Stimulated activated CD4-positive, alpha-beta T cell treated with anti-CD3 and anti-CD28 coated beads, Interleukin-1b, Interleukin-23, amount 100 ng/mL, for 48 hours (primary cell): ENCODE measurements at places on chromosomes 5 and 9.

GRCh38 chr5:2749514-2750025 lies 1.9 kb downstream of the IRX2 start:
- no peak for DNase-seq

DNA sequence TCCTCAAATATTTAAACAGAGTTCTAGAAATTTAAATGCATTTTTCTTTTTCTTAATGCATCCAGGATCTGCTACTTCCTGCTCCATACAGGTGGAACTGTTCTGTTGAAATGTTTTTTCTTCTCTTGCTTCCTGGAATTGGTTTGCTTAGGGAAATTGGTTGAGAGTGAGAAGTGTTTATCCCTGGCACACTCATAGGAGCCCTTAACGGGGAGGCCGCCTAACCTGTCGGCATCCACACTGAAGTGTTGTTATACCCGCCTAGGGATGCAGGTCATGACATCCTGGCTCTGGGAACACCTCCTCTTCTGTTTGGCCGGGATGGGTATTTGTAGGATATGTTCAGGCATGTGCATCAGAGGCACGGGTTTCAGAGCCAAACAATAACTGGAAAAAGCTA lies 239.7 kb downstream of the GADD45G start:
- no peak for DNase-seq

- no peak for DNase-seq
Observed at GRCh38 chr5:32471784-32472183, 27.2 kb upstream of the ZFR start.

DNA sequence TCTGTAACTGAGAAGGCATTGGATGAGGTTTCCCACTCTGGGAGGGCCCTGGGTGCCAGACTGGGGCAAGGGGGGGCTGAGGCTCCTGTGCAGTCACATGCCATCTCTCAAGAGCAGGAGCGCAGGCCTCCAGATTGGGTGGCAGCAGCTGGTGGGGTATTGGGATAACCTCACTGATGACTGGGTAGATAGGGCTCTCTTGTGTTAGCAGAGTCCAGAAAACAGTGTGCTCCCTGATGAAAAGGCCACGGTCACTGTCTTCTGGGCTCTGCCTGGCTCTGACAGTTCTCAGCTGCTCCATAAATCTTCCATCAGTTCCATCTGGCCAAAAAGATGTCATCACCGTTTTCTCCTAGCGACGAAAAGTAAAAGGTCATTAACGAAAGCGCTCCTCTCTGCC lies 21.8 kb upstream of the NKX2-5 start:
- no peak for DNase-seq

DNA sequence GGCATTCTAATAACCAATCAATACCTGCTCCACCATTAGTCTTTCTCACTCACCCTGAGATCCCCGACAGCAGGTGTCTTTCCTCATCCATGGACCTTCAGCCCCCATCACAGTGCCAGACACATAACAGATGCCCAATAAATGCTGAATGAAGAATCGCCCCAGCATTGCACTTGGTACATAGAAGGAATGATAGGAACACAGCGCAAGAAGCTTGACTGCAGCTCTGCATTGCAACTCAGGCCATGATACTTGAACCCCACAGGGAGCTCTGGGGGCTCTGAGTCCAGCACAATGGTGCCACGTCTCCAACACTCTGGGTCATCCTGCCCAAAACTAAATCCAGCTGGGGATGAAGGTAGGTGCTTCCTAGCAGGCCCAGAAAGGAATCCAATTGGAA lies 355.0 kb upstream of the SLC30A5 start:
- DNase-seq: no peak

- DNase-seq: no peak
Observed at GRCh38 chr5:178455480-178455835, 134.7 kb downstream of the COL23A1 start.

- no peak for DNase-seq
Observed at GRCh38 chr5:33513462-33514185, 72.9 kb downstream of the TARS1 start.

- no peak for DNase-seq
Observed at GRCh38 chr5:149611326-149611725, 30.0 kb downstream of the ARHGEF37 start.

DNA sequence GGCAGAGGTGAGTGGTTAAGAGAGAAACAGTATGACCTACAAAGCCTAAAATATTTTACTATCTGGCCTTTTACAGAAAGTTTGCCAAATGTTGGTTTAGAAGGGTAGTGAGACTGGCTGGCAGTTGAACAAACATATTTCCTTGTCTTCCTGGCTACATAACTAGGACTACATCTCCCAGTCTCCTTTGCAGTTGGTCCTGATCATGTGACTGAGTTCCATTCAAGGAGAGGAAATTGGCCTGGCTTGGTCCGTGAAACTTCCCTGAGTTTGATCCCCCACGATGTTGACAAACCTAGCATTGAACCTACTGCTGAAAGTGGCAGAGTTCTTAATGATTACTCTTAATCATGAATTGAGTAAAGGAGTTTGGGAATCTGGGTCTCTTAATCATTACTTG lies 280.8 kb downstream of the SLIT3 start:
- DNase-seq: no peak

DNA sequence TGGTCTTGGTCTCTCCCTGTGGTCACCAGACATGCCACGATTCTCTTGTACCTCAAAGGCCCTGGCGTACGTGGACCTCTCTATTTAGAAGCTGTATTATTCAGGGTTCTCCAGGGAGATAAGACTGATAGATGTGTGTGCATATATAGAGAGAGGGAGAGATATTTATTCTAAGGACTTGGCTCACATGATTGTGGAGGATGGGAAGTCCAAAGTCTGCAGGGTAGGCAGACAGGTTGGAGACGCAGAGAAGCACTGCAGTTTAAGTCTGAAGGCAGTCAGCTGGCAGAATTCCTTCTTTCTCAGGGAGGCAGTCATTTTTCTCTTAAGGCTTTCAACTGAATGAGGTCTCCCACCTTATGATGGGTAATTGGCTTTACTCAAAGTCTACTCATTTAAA lies 16.3 kb downstream of the C9orf57 start:
- no peak for DNase-seq

DNA sequence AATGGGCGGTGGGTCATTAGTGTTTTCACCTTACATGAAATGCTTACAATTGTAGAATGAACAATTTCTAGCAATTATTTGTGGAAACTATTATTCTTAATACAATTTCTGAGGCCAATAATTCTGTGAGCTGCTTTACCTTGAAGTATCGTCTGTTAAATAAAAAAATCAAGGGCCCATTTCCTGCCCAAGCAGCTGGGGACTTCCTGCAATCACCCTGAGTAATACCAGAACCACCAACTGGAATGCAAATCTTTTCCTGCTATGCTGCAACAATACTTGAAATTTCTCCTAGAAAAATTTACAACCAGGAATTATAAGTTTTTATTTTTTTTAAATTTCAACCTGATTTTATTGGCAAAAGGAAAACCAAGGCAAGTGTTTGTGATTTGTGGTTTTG lies 52.6 kb downstream of the ADAMTS16 start:
- no peak for DNase-seq

- no peak for DNase-seq
Observed at GRCh38 chr5:68995845-68996545, 97.8 kb upstream of the SLC30A5 start.

DNA sequence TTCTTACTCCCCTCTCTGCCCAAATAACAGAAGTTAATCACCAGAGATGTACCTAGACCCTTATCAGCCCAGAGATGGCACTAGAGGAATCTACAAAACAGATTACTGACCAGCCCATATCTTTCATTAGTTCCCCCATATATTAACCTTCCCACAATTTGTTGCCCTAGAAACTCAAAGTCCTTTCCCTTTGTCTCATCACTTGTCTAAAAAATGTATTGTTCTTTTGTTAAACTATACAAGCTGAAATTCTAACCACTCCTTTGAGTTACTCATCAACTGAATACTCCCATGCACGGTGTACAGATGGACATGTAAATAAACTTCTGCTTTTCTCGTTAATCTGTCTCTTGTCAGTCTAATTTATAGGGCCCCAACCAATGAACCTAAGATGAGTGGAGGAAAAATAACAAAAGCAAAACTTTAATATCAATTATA lies 130.9 kb downstream of the CCDC192 start:
- DNase-seq: no peak

DNA sequence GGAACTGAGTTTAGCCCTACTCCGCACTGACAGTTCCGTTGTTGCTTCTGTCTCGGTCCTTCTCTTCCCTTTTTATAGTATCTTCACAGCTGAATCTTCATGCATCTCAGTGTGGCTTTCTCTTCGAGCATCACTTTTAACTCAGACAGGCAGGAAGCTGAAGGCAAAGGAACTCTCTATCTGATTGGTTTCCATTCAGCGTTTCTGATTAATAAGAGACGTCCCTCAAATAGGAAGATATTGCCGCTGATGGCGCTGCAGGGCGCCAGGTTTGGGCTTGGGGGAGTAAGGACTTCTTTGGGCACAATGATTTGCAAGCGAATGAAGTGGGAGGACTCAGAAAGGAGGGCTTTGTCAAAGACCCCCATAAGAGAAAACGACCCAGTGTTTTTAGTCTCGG lies at the start of gene CDH9:
Gene CDH9 (minus strand): TSS at position 111 of the 400 bp plus-strand sequence. CDS start 50,253 bp downstream, outside the sequence.
- no peak for DNase-seq

- DNase-seq: no peak
Observed at GRCh38 chr9:90914196-90914595, 112.6 kb downstream of the SYK start.

GRCh38 chr5:16507716-16508115 lies 42.1 kb upstream of the ZNF622 start:
- no peak for DNase-seq

- no peak for DNase-seq
Observed at GRCh38 chr9:129156163-129156562, 21.9 kb downstream of the IER5L start.

- no peak for DNase-seq
Observed at GRCh38 chr9:25861421-25861820, 183.2 kb upstream of the TUSC1 start.

DNA sequence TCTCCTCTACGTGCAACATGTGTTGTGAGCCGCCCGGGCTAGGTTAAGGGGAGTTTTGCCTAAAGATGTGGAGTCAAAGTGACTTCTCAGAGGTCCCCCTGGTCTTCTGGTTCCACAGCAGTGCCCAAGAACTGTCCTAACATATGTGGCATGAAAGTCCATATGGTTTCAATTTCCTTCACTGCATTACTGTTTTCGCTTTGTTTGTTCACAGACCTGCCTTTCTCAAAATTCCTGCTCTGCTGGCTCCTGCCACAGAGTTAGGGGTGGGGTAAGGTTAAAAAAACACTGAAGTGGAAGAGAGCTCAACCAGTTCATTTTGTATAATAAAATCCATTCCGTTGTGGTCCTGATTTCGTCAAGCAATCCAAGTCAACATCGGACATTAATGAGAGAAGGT lies 289.4 kb downstream of the DMAC1 start:
- no peak for DNase-seq

GRCh38 chr9:113484258-113484730 lies 20.8 kb downstream of the RGS3 start:
- DNase-seq: no peak

GRCh38 chr5:72604111-72604797 lies 97.0 kb upstream of the ZNF366 start:
- DNase-seq: no peak
